ENCODE measurements at places on chromosomes 12 and 14. TPM values are rescaled to one million over a fixed set of nuclear protein-coding genes. Genes with fewer than 3 reads are reported as not detected.

NUBPL gene
- total RNA-seq = 11.7 TPM

HOXC12 gene
- total RNA-seq = not detected

LIN7A gene
- 1.4 TPM for total RNA-seq

OLR1 gene
- not detected for total RNA-seq

HSP90B1 gene
- 436 TPM for total RNA-seq

OAS2 gene
- total RNA-seq = 47.1 TPM

DNA sequence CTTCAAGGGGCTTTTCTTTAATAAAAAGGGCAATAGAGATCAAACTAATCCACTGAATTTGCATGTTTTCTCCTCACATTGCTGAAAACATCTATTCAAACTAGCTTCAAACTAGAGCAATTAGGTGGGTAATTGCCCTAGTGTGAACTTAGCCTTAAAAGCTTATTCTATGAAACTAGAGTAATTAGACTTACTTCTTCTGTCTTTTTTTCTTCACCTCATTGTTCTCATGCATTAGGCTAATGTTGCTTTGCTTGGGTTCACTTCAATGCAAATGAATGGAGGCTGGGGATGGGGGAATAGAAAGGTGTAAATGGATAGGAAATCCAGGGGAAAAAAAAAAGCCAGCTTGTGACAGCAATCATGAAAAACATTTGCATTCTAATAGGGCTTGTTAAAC, 414.8 kb upstream of the LMO3 start:
- DNase-seq = no peak

GRCh38 chr14:74429221-74429691, 3.2 kb upstream of the SYNDIG1L start:
- DNase-seq = no peak

- DNase-seq = no peak
Observed at GRCh38 chr14:55370883-55371455, 40.7 kb downstream of the ATG14 start.

DNA sequence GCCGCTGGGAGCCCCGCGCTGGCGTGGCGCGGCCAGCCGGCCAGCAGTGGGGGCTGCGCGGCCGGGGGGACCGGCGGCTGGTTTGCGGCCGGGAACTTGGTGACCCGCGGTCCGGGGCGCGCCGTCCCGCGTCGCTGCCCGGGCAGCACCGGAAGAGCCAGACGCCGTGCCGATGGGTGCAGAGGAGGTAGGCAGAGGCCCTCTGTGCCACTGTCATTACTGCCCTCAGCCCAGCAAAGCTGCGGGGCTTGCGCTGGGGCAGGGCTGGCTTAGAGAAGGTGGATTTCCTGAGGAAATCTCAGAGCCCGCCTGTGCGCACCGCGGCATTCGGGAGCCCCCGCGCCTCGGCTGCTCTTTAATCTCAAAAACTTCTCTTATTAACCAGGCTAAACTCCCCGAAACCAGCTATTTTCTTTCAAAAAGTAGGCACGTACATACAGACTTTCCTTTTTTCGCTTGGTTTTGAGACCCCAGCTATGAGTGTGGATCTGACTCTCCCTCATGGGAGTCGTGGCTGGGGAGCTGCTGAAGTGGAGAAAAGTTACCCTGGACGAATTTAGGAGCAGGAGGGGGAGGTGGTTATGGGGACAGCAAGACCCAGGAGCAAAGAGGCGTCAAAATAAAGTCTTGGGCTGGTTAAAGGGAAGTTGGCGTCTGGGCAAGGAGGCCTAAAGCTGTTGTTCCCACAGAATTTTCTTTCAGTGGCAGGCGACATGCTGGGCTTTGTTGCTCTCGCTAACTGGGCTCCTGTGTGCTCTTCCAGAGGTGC, 802 bp downstream of the SUSD6 start:
- peak; percentile 44 for DNase-seq

GRCh38 chr14:92247947-92248346, 75.0 kb upstream of the SLC24A4 start:
- DNase-seq = no peak

DNA sequence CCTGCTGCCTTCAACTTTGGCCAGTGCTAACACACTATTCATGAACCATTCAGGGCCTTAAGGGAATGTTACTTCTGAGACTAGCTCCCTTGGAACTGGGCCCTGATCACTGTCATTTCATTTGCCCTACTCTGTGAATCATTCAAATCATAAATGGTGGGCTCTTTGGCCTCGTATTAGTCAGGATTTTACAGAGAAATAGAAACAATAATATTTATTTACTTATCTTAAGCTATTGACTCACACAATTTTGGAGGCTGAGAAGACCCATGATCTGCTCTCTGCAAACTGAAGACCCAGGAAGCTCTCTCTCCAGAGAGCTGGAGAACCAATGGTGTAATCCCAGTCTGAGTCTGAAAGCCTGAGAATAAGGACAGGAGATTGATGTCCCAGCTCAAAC, 398.5 kb downstream of the LRIG3 start:
- no peak for DNase-seq

DNA sequence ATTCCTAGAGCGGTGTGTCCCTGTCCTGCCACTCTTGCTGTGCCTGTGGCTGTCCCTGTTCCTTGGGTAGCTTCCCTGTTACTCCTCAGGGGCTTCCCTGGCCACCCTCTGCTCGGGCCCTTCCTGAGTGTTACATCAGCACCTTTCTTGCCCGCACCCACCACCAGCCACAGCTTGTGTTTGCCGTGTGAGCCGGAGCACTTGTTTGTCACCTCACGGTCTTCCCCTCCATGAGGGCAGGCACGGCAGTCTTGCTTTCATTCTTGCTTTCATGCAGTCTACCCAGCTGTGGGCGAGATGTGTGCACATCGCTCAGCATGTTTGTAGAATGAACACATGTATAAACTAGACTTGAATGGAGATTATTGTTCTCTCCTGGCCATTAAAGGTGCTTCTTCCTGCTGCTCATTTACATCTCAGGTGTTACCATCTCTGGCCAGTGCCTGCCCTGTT, 42.0 kb downstream of the TRAF3 start:
- peak; percentile 71 for DNase-seq

GRCh38 chr12:15735837-15736615, 53.2 kb downstream of the EPS8 start:
- no peak for DNase-seq

- no peak for DNase-seq
Observed at GRCh38 chr12:26843311-26843710, 10.3 kb upstream of the ITPR2 start.

GRCh38 chr12:122399592-122400373, 22.7 kb downstream of the CLIP1 start:
- DNase-seq = peak; percentile 53

DNA sequence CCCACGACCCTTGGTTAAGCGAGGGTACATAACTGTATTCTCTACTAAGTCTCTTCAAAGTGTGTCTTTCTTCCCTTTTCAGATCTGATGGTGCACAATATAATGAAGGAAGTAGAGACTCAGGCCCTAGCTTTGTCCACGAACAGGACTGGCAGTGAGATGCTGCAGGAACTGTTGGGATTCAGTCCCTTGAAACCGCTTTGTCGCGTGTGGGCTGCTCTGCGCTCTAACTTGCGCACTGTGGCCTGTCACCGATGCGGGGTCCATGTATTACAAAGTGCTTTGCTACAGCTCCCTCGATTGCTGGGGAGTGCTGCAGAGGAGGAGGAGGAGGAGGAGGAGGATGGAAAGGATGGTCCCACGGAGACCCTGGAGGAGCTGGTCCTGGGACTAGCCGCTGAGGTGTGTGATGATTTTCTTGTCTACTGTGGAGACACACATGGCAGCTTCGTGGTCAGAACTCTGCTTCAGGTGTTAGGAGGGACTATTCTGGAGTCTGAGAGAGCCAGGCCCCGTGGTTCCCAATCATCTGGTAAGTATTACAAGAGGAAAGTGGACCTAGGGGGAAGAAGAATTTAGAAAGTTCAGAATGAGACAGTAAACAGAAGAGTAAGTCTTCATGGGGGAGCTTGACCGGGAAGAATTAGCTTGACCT, 803 bp downstream of the NOP9 start:
- DNase-seq = no peak

DNA sequence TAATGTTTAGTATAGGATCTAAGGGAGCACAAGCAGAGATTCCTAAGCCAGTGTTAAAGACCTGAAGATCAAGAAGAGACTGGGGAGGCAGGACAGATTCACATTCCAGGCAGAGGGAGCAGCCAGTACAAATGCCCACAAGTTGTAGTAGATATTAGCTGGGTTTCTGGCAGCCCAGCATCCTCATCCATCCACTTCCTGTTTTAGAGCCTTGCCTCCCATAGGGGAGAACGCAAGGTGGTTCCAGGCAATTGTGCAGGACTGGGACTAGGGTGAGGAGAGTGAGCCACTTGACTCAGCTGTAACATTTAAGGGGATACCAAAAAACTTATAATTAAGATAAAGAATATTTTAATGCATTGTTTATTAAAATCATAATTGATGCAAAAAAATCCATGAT, 71.3 kb upstream of the PSMA6 start:
- DNase-seq = no peak

- DNase-seq = no peak
Observed at GRCh38 chr12:75937486-75937885, 94.1 kb downstream of the PHLDA1 start.

DNA sequence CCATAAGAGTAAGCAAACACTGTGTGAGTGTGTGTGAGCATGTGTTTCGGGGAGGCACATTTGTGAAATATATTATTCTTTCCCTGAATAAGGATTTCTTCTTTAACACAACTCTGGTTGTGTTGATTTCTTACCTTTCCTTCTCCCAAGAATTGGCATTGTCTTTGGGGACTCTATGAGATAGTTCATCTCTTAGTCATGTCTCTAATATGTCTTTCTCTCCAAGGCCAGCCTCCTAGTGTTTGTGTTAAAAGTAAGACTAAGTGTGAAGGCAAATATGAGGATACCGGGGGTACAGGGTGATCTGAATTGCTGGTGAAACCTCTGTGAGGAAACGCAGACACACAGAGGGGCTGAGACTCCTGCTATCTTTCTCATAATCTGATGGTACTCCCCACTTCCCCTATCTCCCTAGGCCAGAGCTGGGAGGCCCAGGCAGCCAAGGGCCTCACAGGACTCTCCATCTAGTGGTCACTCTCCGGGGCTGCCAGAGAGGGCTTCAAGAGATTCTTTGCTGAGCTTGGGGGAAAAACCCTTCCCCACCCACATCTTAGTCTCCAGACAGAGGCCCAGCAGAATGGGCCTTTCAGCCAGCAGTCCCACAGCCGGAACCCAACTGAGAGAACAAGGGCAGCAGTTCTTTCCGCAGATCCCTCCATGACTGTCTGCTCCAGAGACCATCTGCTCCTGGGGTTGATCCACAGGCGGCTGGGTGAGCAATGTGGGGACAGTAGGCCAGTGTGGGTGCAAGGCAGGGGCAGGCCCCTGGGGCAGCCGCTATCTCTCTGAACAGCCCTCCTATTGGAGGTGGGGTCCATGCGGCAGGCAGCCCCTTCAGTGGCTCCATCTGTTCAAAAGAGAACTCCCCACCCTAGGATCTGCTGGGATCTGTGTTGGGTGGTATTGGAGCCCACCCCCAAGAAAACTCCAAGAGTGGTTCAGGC, 5.8 kb upstream of the HOXC12 start:
- DNase-seq = no peak
